ENCODE measurements at places on chromosomes 5 and 9.

DNA sequence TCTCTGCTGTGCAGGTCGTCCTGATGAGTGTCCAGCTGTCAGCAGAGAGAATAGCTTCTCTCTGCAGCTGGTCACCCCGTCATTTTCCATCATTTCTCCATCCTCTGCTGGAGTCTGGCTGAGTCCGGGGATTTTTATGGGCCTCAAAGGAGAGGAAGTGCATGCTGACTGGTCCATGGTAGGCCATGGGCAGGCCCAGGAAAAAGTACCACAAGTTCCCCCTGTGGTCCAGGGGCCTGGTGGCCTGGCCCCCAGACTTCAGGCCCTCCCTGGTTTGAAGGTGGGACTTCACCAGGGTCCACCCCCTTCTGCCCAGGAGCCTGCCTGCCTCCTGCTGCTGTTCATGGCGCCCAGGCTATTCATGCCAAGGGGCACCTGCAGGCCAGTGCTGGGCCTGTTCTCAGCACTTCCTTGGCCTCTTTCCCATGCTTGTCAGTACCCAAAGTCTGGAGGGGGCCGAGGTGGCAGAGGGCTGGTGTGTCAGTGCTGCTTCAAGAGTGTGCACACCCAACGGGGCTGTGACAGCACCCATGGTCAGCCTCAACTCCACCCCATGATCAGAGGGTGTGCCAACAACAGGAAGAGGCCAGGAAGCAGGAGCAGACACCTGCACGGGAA, 7.3 kb upstream of the MTMR12 start:
- no peak for DNase-seq

DNA sequence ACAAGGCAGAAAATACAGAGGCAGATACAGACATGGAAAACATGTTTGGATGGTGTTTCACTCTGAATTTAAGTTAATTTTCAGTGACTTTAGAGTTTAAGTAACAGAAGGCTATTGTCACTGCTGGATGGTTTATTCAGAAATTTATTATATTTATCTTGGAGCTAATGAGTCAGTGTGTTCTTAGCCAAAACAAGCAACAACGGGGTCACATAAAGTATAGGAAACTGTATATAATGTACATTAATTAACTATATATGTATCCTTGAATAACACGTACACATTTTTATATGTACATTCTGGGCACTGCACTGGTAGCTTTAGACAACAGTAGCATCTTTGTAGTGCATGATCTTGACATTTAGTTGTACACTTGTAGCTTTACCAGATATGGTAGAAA, 30.7 kb downstream of the CYLC2 start:
- no peak for DNase-seq

DNA sequence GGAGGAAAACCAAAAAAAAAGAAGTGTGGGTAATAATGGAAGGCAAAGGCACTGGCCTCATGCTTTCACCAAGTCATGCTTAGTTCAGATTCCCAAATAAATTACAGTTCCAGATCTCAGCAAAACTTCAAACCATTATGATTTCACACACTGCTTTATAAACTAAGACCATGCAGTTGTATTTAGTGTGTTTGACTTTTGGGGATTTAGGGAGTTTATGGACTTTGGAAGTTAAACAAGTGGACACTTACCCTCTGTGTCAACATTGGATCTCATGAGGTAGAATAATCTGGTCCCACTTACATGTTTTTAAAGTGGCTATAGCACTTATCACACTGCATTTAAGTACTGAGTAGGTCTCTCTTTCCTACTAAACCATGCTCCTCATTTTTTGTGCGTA, 3.7 kb downstream of the DNAJC25 start:
- no peak for DNase-seq

DNA sequence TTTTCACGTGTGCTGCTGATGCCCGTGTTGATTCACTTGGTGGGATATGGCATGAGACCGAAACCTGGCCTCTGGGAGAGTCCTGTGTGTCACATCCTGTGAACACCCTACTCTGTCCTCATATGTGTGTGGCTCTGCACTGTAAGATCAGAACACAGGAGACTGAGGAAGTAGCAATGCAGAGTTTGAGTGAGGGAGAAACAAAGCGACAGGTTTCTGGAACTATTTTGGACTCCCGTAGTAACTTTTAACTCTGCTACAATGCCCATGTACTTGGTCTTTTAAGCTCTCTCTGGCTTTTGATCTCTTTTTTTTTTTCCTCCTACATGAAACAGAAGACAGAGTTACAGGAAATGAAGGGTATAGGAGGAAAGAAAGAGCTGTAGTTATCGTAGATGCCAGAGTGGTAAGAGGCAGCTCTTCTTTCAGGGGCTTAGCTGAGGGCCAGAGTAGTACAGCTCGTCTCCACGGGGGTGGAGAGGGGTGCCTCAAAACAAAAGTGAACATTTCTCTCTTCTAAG, 26.6 kb downstream of the GRAMD2B start:
- DNase-seq, result peak; percentile 20

DNA sequence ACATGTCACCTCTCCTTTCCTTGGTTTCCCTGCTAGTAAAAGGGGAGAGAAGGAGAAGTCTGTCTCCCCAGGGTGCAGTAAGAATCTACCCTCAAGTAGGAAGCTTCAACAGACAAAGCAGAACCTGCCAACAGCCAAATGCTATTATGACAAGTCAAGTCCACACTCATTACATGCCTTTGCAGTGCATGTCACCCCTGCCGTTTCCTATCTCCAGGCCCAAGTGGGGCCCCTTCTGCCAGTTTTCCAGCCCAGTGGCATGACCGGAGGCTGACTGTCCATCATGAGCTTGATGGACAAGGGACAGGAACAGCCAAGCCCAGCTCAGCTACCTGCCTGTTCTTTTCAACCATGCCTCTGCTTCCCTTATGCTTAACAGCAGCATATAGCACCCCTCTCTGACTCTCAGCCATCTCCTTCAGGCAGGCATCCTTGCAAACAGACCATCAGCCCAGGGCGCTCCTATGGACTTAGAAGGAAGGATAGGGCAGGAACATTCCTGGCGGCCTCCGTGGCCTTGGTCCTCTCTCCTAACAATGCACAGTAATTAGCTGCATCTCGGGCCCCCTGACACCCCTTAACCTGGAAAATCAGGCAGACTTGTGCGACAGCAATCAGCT, 107.2 kb upstream of the RAD23B start:
- no peak for DNase-seq

- DNase-seq, result no peak
Measured at GRCh38 chr5:19169426-19169825, 818.6 kb downstream of the CDH18 start.

DNA sequence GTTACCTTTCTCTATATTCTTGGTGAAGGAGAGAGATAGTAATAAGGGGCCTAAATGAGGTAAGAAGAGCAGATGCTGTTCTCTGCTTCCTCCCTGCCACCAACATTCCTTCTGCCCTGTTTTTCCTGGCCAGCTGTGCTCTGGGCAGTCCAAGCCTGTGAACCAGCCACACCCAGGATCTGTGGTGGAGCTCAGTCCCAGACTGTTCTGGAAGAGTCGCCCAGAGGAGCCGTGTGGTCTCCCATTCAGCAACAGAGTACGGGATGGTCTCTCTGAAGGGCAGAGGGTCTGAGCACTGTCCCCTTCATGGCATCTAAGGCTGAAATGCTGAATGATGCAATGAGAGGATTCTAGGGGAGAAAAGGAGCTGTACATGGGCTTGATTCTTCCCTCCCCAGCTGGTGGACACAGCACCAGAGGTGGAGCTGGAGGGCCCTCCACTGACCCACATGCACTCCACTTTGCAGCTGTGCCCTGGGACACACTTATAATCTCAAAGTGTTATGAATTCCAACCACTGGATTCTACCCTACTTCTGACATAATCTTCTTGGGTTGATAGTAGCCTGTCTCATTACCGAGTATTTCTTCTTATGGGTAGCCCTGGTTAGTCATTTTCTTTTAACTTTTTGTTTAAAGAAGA, 70.8 kb upstream of the RPS23 start:
- no peak for DNase-seq

- no peak for DNase-seq
Measured at GRCh38 chr5:168879331-168879730, 300.2 kb upstream of the PANK3 start.

GRCh38 chr5:139210585-139210984, 12.4 kb upstream of the SIL1 start:
- no peak for DNase-seq

- DNase-seq, result no peak
Measured at GRCh38 chr5:25190521-25191000, 545.8 kb upstream of the CDH10 start.

DNA sequence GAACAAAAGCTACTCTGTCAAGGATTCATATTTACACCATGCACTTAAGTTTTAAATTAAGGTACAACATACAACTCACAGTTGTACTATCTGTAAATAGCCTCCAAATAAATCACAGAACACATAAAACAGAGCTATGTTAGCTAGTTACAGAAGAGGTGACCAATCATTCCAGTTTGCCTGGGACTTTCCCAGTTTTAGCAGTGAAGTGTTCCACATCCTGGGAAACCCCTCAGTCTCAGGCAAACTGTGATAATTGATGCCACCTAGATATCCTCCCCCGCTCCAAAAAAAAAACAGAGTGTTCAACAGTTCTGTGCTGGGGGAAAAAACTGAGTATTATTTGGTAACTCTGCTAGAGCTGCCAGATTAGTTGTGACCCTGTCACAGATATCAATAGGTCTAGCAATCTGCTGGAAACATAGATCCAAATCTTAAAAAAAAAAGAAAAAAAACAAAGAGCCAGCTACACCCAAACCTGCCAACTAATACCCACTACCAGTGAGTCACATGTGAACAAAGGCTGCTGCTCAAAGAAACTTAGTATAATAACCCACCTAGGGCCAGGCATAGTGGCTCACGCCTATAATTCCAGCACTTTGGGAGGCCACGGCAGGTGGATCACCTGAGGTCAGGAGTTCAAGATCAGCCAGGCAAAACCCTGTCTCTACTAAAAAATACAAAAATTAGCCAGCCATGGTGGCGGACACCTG, 5.7 kb downstream of the TBCA start:
- no peak for DNase-seq

DNA sequence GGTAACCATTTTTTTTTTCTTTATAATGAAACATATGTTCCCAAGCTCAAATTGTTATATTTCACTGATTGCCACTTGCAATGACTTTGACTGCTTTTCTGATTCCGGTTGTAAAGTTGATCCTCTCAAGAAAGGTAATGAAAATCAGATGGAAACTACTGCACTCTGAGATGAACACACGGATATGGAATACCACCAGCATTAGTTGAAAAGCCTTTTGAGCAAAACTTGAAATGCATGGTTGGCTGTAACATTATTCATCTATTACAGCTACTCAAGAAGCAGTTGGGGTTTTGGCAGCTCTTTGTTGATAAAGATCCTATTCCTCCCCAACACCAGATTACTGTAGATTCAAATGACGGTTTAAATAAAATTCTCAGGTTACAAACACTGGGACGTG, 591.6 kb upstream of the DMAC1 start:
- DNase-seq, result no peak

- DNase-seq, result no peak
Measured at GRCh38 chr5:160427607-160428006, 6.0 kb downstream of the PTTG1 start.

DNA sequence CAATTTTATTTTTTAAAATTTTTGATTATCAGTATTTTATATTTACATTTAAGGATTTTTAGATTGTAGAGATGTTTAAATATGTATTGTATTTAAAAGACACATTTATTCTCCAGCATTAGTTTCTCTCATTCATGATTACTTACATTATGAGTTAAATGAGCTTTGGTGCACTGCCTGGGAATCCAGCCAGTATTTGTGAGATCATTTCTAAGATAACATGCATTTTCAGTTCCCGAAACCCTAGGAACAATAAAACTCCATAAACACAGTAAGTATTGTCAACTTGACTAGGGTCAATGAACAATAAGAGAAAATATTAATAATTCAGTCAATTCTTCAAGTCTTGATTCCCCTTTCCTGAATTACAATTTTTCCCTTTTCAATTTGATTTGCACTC, 403.3 kb downstream of the PLK2 start:
- DNase-seq, result no peak

- peak; percentile 23 for DNase-seq
Measured at GRCh38 chr9:98087420-98088354, 31.2 kb downstream of the NANS start.

- no peak for DNase-seq
Measured at GRCh38 chr9:108272349-108272899, 583.4 kb downstream of the ACTL7B start.

- DNase-seq, result no peak
Measured at GRCh38 chr5:167905919-167906853, 385.3 kb upstream of the WWC1 start.

- DNase-seq, result no peak
Measured at GRCh38 chr5:13821366-13821765, 123.1 kb downstream of the DNAH5 start.

DNA sequence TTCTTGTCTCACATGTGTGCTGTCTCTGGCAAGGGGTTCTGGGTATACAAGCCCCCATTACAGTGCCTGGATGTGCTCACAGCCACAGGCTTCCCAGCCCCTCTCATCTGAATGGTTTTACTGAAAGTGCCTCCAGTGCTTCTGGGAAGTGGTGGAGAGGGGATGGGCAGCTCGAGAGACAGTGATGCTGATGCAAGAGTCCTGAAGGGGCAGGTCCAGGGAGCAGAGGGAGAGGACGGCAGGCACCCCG, 93.5 kb downstream of the PHF2 start:
- DNase-seq, result no peak

DNA sequence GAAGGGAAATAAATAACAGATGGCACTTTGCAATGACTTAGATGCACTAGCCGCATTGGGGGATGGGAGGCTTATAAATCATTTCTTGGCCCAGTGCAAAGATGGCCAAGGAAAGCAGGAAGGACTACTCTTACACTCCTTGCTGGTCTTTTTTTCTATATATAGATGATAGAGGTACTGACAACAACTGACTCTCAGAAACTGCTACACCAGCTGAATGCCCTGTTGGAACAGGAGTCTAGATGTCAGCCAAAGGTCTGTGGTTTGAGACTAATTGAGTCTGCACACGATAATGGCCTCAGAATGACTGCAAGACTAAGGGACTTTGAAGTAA, 1.7 kb downstream of the CCNG1 start:
- DNase-seq, result no peak

DNA sequence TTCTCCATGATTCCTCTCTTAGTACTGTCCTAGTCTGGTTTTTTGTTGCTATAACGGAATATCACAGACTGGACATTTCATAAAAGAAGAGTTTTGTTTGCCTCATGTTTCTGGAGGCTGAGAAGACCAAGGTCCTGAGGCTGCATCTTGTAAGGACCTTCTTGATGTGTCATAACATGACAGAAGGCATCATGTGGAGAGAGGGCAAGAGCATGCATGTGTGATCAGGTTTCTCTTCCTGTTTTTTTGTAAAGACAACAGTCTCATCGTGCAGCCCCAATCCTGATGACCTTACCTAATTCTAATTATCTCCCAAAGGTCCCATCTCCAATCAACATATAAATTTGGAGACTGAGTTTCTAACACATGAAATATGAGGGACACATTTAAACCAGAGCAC, 108.4 kb downstream of the MSX2 start:
- no peak for DNase-seq

DNA sequence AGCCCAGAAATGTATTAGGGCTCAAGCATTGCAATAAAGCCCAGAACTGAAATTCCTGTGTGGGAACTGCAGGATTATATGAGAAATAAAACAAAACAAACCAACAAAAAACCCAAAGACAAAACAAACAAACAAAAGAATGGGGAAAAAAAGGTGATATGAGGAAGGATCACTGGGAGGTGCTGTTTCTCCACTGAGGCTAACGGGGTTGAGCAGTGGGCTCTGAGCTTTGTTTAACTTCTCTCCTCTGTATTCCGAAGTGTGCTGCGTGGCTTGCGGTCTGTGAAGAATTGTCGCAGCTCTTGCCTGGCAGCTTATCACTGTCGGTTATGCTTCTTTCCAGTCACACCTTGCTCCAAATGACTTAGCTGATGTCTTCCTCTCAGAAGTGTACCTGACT, 106.3 kb downstream of the TENT4A start:
- DNase-seq, result no peak

GRCh38 chr9:74577956-74578355, 80.8 kb downstream of the RORB start:
- no peak for DNase-seq

Data from T-helper 2 cell (primary cell).